NK-92 treated with Interleukin-12 subunit alpha and Interleukin-12 subunit beta, amount 100 ng/mL, for 24 hours (cell line): ENCODE measurements at places on chromosomes 3 and 15.

DNA sequence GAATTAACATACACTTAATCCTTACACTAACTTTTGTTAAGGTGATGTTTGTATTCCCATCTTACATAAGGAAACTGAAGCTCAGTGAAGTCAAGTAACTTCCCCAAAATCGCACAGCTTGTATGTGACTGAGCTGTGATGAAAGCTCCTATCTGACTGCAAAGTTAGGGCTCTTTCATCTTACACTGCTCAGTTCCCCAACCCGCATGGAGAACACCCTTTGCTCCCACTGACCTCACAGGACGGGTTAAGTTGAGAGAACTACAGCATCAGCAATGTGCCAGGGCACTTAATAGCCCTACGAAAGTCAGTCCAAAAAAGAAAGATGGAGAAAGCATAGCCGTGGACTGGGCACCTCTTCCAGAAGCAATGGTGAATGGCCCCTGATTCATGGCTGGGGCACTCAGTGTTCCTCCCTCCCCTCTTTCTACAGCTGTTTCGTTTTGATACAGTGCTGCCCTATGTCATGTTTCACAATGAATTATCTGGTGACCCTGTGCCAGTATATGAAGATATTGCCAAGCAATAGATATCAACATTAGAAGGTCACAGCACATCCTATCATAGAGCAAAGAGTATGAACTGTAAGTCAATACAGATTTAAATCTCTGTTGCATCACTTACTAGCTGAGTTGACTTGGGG is 38.0 kb downstream of the CADPS start:
- no peak for DNase-seq

GRCh38 chr15:53128652-53129051 is 338.5 kb upstream of the ONECUT1 start:
- no peak for DNase-seq

GRCh38 chr3:141076797-141077571 is 25.8 kb downstream of the SPSB4 start:
- no peak for DNase-seq

GRCh38 chr15:88187195-88187594 is 69.3 kb downstream of the NTRK3 start:
- DNase-seq = no peak

DNA sequence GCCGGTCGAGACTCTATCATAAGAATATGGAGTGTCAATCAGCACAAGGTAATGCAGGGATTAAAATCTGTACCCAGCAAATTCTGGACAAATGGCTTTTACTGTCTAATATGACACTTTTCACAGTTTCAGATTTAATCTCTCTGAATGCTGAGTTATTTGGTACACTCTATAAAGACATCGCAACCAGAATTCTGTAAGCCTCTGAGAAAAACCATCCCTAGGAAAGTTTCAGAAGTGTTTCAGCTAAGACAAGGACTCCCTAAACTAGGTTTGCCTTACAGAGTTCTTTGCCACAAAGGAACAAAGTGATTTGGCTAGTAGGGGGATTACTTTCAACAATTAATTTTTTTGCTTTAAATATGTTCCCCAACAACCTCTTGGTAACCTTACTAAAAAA is 11.3 kb downstream of the WDR48 start:
- DNase-seq = no peak

GRCh38 chr3:72275331-72275751 is 490.4 kb upstream of the PROK2 start:
- no peak for DNase-seq

GRCh38 chr15:65812916-65813315 is 20.8 kb upstream of the DENND4A start:
- DNase-seq = no peak

- no peak for DNase-seq
Observed at GRCh38 chr3:134039161-134039862, 9.6 kb upstream of the SLCO2A1 start.

GRCh38 chr3:195286115-195286872 is 15.3 kb upstream of the XXYLT1 start:
- DNase-seq = no peak

DNA sequence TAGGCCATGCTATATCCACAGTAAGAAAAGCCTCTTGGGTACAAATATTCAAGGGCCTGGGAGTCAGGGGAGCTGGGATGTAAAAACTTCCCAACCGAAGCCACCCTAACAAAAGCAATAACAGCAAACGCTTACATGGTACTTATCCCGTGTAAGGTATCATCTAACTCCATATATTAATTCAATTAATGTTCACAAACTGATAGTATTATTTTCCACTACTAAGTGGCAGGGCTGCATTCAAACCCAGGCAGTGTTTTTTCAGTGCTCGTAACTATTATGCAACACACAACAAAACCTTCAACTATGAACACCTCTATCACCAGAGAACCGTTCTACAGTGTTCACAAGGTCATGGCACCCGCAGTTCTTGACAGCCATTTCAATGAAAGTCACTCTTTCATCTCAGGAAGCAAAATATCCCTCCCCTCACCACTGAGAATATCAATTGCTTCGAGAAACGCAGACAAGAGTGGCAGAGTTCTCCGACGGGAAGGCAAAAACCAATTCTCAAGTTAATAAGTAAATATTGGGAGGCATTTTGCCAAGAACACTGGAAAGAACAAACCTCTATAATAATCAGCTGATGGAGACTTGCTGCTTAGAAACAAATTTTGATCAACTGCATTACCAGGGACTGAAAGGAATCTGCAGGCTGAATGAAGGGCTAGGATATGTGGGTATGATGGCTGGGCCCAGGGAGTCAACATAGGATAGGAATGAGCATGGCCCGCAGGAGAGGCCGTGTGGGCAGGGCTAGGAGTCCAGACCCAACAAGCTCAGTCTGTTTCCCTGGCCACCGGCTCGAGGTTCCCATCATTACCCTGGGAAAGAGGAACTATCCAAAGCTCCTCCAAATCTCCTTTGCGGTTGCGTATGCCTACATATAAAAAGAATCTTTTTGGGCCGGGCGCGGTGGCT is 72.3 kb downstream of the XXYLT1 start:
- DNase-seq = no peak

DNA sequence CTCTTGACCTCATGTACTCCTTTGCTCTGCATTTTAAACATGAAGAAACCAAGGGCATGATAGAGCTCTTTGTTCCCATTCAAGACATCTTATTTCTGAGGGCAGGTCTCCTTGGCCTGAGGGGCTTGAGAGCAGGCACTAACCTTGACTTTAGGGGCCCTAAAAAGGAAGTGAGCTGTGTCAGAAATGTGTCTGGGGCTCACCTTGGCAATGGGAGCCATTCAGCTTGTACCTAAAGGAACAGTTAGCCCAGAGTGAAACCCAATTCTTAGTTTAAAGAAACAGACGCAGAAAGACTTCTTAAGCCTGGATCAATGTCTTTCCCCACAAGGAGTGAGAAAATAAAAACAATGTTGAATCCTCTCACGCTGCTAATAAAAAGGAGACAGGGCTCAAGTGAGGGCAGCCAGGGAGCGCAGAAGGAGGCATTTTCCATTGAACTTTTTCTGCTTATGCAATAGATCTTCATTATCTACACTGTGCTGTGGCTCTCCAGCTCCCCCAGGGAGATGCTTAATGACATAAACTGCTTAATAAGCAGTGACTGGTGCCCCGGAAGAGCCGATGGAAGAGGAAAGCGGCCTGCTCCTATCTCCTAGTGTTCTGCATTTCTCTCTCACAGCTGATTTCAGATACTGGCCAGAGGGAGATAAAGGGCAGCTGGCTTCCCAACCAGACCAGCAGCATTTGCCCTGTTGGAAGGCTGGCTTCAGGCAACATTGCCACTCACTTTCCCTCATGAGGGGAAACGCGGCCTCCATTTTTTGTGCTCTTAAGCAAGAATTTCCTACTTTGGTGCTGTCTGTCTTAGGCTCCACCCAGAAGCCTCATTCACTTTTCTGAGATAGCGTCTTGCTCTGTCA is 152.0 kb downstream of the OPA1 start:
- DNase-seq = no peak
